CD4-positive, alpha-beta T cell treated with Interleukin-2 at 100 ng/mL for 4 hours (primary cell): ENCODE measurements at places on chromosomes 1 and 21.

GRCh38 chr1:18722270-18722669 is 91.6 kb downstream of the PAX7 start:
- no peak for DNase-seq

DNA sequence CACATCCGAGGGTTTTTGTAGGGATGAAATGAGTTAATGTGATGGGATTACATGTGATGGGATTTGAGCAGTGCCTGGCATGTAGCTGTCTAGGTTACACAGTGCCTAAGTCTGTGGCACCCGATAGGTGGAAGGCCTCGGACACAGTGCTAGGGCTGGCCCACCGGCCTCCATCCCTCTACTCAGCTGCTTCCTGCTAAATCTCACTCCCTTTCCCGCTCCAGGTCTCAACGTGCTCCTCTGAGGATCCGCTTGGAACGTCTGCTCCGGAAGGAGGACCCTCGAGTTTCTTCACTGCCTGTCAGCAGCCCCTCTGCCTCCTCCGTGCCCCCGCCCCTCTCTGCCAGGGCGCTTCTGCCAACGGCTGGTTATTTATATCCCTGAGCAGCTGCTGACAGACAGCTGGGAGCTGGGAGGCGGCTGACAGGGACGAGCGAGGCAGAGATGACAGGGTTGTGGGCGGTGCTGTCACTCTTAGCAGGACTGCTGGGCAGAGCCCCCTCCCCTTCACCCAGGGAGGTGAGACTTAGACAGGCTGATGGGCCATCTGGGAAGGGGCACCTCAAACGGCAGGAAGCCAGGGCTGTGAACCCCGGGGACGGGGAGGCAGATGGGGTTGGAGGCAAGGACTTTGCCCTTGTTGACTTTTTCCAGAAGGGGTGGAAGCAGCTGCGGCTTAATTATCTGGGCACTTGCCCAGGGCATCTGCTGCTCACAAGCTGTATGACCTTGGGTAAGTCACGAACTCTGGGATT is 26.6 kb upstream of the LRRN2 start:
- no peak for DNase-seq

GRCh38 chr1:226981838-226982237 is 41.7 kb downstream of the COQ8A start:
- DNase-seq: no peak

DNA sequence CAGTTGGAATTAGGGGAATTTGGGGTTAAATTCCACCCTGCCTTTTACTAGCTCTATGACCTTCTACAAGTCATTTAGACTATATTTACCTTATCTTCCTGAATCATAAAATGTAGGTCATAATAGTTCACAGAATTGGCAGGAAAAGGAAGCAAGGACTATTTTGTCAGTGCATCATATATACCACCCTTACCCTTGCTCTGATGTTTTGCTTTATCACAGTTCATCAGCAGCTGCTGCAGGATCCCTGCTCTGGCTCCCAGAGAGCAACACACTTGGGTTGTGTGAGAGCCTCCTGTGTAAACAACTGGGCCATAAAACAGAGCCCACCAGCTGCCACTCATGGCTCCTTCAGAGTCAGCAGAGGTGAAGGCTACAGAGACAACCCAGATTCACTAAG is 631.6 kb upstream of the CAMK1G start:
- DNase-seq: no peak

- no peak for DNase-seq
Measured at GRCh38 chr1:99996951-99997350, 27.2 kb downstream of the SLC35A3 start.

DNA sequence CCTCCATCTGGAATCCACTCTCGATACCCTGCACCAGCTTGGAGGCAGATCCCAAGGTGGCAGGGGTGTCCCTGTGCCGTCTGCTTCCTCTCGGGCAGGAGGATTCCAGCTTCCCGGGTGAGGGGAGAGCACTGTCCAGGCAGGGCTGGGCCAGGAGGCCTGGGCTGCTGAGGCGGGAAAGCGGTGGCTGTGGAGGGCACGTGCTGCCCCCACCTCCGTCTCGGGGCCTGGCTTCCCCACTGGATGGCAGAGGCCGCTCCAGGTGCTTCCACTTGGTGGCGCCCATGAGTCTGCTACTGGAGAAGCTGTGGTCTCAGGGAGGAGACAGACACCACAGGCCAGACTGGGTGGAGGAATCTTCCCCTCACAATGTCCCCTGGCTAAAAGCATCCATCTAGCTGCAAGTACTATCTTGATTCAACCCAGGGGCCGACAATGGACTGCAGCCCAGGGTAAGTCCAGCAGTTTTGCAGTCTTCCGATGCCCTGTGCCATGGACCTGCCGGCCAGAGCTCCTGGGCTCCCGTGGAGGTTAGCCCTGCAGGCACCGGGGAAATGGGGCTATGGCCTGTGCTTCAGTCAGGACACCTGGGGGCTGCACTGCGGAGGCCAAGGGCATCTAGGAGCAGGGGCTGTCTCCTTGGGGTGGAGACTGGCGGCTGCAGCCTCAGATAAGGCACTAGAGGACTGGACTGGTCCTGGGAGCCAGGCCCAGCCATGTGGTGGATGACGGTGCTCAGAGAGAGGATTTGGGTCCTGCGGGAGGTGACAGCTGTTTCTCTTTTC is 41.3 kb upstream of the EIF4G3 start:
- peak; percentile 17 for DNase-seq

GRCh38 chr1:98331243-98331642 is 330.3 kb upstream of the SNX7 start:
- no peak for DNase-seq

DNA sequence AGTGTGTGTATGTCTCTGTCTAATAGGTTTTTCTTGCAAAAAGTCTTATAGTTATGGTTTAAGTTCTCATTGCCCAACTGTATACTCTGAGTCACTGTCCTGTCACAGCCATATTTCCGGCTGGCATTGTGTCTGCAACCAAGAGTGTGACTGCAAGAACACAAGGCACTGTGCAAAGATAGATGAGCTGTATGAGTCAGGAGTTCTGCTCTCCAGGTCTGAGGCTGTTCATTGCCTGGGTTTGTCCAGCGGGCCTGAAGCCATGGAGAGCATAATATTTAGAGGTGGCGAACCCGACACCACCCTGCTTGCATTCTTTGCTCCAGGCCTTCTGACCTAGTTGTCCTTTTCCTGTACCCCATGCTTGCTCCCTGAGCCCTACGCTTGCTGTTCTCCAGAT is 50.9 kb upstream of the CNIH3 start:
- DNase-seq: no peak

GRCh38 chr1:89624314-89624713 is 8.6 kb upstream of the LRRC8C start:
- DNase-seq: no peak

GRCh38 chr1:229784834-229785233 is 158.8 kb downstream of the URB2 start:
- no peak for DNase-seq

DNA sequence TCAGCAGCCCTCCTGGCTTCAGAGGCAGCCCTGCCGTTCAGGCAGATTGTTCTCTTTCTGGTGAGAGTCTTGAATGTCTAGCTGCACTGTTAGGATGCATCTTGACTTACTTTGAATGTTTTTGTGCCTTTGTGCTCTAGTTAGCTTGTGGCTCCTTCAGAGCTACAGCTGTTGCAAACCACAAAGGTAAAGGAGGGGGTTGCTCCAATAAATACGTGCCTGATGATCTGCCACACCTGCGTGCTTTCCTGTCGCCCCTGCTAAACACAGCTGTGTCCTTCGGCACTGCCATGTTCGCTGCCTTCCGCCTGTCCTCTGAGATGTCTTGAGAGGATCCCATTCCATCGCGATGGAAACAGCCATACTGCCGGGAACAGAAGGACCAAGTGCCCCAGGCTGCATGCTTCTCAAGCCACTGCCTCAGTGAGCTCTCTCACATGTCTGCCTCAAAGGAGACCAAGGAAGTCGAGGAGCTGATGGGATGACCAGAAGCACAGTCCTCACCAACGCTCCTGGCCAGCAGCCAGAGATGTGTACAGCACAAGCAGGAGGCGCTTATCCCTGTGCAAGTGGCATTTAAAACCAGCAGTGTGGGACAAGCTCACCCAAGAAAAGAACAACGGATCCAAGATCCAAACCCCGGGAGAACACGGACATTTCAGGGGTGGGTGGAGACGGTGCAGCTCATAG is 12.0 kb upstream of the SMIM12 start:
- no peak for DNase-seq

GRCh38 chr1:27154469-27154990 is 395 bp downstream of the SLC9A1 start:
- DNase-seq: no peak

DNA sequence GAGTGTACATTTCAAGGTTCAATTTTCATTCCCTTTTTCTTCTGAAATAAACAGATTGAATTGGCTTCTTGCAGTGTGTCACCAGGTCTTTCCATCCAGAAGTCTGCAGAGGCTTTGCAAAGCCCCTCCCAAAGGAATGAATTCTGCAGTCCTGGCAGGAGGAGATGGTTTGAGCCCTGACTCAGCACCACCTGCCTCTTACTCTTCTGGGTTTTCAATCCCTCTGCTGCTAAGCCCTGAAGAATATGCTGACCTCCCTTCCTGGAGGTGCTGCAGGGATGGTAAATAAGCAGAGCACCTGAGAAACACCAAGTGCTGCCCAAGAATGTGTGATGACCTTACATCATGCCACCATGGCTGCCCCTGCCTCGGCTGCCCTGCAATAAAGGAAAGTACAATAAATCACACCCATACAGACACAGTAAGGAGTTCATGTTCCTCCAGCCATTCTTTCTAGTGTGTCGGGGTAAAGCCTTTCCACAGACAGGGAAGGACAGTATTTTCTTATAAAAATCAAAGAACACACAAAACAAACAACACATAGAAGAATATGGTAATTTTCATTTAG is 209.2 kb downstream of the ZNF326 start:
- DNase-seq: no peak

DNA sequence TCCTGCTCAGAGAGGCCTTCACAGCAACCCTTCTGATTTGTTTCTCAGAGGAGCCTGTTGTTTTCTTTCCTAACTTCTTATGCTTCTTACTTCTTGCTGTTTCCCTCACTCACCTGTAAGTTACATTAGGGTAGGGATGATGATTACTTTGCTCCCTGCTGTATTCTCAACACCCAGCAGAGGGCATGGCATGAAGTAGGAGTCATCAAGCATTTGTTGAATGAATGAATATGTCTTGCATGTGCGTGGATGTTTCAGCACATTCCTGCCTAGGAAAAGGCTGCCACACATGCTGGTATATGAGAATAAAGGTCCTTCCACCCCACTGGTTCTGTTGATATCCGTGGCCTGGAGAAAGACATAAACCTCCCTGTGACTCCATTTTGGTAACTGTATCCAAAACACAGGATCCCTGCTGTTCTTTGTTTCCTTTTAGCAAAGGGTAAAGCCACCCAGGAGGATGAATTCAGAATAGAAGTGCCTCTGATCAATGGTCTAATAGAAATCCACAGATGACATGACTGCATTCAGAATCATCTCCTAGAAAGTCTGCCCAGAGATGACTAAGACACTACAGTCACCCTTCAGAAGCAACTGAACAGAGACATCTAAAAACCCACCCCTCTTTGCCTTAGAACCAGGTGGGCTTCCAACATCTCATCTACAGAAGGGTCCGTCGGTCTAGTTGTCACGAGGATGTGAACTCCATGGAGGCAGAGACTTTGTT is 168.8 kb downstream of the ZSCAN20 start:
- no peak for DNase-seq

DNA sequence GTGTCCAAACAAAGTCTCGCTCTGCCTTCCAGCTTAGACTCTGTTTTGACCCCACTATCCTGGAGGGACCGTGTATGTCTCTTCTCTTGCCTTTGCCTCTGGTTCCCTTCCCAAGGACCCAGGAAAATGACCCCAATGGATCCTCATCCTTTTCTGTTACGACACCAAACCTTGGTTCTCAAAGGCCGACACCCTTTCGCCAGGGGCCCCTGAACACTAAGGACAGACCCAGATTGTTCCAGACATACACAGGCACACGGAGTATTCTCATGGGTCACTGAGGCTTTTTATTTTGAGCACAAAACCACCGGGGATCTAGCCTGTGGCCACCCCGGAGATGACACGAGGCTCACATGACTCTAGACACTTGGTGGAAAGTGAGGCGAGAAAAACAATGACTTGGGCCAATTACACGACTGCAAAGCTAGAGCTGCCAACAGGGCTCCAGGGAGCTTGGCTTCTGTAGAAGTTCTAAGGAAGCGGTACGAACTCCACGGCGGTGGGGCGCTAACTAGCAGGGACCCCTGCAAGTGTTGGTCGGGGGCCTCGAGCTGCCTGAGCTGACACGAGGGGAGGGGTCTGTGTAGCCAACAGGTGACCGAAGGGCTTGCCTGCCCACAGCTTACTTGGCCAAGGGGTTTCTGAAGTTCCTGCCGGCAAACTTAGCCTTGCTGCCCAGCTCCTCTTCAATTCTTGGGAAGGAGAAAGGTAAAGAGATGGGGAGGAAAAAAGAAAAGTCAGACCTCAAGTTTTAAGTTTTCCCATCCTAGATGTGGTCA is 17.6 kb downstream of the ENO1 start:
- no peak for DNase-seq

- DNase-seq: peak; percentile 67
Measured at GRCh38 chr1:161738627-161739287, 10.8 kb upstream of the DUSP12 start.

DNA sequence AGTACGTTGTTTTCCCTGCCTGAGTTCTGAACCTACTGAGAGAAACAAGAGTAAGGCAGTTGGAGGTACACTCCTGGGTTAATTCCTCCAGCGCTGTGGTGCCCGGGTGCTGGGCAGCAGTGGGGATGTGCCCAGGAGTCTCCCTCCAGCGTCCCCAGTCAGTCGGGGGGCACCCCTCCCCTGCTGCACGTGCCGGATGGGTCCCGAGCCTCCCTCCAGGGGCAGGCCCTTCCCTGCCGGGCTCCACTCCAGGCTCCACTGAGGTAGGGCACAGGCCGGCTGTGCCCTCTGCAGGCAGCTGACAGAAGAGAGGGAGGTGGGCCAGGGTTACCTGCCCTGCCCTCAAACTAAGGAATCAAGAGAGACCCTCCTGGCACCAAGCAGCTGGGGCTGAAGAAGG is 238.1 kb upstream of the VAMP3 start:
- DNase-seq: no peak

- DNase-seq: no peak
Measured at GRCh38 chr1:229888157-229888556, 178.9 kb upstream of the GALNT2 start.

- DNase-seq: no peak
Measured at GRCh38 chr1:41674522-41674921, 190.0 kb upstream of the EDN2 start.

DNA sequence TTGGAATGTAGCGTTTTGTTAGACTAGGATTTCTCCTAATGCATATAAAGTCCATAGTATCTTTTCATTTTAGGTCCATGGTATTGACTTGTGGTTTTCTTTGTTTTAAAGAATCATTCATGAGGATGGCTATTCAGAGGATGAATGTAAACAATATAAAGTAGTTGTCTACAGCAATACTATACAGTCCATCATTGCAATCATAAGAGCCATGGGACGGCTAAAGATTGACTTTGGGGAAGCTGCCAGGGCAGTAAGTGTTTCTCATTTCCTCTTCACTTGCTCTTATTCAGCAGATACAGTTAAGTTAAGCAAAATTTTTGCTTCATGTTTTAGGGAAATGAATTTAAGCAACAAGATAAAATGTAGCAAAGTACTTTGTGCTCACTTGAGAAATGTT is 25.4 kb downstream of the GNAI3 start:
- no peak for DNase-seq
